ENCODE measurements at places on chromosomes 5 and 9.

DNA sequence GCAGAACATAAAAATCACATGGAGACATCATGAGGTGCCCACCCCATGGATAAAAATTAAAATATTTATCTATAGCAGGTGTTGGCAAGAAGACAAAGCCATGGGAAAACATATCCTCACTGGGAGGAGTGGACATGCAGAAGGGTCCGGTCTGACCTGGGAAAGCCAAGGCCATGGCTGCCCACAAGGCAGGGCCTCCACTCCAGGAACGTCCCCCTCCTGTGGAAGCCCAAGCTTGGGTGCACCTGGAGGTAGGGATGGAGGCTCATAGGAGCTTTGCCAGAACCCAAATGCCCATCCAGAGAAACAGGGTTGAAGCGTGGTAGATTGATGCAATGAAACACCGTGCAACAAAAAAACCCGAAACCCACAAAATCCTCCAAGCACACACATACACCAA, 81.4 kb upstream of the COL5A1 start:
- DNase-seq, result no peak

GRCh38 chr9:109910671-109911518, 130.9 kb downstream of the PALM2AKAP2 start:
- no peak for DNase-seq

GRCh38 chr9:120692901-120693699, 21.2 kb downstream of the MEGF9 start:
- no peak for DNase-seq

DNA sequence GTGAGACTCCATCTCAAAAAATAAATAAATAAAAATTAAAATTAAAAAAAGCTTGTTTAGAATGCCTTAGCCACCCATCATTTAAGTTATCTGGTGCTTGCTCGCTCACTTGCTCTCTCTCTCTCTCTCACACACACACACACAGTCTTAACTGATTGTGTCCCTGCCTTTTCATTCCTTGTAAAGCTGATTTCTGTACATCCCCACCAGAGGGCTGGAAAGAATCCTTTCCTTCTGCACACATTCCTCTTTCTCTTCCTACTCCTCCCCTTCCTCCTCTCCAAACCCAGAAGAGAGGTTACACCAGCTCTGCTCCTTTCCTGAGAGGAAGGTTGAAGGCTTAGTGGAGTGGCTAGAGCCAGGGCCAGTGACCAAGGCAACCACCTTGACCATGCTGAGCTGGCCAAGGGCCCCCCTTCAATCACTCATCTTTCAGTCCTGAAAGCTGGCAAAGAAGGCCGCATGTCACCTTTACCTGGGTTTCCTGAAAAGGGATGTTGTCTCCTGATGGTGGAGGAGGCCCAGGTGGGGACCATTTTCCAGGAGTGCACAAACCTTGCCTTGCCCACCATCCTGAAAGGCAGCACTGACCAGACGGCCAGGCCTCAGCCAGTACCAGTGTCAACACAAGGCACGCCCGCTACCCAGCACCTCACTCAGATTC, 25.6 kb downstream of the STK10 start:
- no peak for DNase-seq

- DNase-seq, result no peak
Observed at GRCh38 chr5:133307275-133307674, 255.5 kb downstream of the HSPA4 start.

GRCh38 chr5:169354921-169355320, 54.0 kb upstream of the SLIT3 start:
- no peak for DNase-seq

GRCh38 chr9:128124873-128125579, 2.5 kb downstream of the PTGES2 start:
- no peak for DNase-seq

DNA sequence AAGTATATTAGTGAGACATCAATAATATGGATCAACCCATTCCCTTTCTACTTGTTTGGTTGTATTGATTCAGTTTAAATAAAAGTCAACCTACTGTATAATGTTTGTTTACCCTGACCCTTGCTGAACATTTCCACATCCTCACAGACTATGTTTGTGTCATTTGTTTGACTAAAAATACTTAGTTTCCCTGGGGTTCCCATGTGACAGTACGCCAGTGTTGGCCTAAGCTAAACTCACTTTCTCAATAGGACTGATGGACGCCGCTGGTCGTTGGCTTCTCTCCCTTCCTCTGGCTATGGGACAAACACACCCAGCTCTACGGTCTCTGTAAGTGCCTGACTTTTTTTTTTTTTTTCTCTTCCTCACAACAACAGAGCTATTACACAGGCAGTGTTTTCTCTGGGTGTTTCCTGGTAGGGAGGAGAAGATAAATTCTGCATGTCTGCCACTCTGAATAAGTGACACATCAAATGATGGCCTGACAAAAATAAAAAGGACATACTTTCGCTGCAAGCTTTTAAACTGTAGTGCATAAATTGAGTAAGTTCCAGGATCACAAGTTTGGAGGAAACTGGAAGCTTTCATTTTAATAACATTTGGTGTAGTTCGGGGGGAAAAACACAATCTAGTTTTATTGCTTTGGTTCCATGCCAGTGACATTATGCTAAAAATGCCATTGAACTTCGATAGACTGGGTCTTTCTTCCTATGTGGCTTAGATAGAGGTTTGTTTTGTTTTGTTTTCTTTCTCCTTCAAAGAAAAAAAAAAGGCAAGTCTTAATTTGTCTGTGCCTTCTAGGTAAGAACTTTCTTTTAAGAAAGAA, 101.0 kb downstream of the CD180 start:
- no peak for DNase-seq

DNA sequence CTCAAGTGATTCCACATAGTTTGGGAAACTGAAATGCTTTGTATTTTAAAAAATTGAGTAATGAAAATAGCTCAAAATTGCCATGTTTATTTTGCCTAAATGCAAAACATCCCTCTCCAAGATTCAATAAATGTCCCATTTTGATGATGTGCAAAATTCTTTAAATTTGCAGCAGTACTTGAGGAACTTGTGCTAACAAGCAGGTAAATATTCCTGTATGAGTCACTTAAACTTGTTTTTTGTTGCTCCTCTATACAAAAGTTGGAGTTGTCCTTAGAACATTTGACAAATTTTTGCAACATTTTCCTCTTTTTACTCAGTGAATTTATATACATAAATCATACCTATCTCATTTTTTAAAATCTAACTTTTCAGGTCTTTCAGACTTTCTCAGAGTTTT, 280.2 kb downstream of the CDH12 start:
- DNase-seq, result no peak

- DNase-seq, result no peak
Observed at GRCh38 chr5:135222171-135222681, 176.8 kb downstream of the MACROH2A1 start.

DNA sequence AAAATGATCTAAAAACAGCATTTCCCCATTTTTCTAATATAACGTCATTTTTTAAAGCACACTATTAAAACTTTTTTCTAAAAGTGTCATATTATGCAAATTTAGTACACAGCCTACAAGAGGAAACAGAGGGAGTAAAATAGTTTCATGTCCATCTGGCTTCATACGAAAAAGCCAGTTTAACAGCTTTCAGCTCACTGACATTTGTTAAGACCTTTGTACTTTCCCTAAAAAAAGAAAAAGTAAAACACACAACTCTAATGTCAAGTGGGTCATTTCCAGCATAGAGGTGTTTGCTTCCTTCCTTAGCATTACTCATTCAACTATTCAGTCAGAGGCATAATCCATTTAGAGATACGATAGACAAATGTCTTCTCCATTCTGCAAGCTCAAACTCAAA, 49.4 kb downstream of the ABHD17B start:
- DNase-seq, result no peak

- DNase-seq, result no peak
Observed at GRCh38 chr9:73118898-73119554, 32.6 kb upstream of the ANXA1 start.

DNA sequence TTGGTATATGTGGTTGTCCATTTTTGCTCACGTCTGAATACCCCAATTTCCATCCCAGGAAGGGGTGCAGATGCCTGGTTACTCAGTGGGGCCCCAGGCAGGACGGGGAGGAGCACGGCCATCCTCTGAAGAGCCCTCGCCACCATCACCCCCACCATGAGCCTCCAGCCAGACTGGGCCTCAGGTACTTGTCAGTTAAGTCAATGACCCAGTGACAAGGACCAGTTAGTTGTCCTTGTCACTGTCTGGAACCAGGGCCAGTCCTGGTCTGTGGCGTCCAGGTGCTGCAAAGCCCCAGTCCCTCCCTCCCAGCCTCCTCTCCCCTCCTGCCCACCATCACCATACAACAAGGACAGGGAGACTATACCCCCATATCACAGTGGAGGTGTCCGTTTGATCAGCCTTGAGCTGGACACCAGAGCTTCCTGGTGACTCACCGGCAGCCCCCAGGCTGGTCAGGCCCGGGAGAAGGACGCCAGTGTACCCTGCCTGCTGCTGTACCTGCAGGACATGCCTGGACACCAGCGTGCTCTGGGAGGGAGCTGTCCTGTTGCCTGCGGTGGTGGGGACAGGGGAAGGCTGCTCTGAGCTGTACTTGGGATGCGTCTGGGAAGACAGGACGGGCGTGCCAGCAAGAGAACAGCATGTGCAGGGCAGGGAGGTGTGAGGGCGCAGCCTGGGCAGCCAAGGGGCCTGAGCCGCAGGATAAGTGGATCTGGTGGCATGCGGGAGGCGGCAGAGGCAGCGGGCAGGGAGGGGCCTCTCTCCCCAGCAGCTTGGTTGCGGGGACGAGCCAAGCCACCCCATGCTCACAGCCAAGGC, 32.6 kb upstream of the TTLL11 start:
- no peak for DNase-seq

DNA sequence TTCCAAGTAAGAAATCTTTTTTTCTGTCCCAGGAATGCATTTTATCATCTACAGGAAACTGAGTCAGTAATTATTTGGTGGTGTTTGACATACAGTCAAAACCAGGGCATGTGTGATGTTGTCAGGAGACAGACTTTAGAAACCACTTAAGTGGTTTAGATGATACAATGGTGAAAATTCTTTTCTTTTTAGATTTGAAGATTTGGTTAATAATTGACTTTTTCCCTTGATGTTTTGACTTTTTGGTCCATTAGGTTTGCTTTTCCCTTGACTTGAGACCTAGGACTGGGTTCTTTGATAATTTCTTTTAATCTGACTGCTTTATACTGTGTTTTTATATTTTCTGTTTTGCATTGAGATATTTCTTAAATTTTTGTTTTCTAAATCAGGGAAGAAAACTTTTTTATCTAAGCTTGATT, 85.2 kb downstream of the RASGRF2 start:
- no peak for DNase-seq

GRCh38 chr5:151758141-151758429, 346 bp downstream of the ATOX1 start:
- DNase-seq, result no peak

DNA sequence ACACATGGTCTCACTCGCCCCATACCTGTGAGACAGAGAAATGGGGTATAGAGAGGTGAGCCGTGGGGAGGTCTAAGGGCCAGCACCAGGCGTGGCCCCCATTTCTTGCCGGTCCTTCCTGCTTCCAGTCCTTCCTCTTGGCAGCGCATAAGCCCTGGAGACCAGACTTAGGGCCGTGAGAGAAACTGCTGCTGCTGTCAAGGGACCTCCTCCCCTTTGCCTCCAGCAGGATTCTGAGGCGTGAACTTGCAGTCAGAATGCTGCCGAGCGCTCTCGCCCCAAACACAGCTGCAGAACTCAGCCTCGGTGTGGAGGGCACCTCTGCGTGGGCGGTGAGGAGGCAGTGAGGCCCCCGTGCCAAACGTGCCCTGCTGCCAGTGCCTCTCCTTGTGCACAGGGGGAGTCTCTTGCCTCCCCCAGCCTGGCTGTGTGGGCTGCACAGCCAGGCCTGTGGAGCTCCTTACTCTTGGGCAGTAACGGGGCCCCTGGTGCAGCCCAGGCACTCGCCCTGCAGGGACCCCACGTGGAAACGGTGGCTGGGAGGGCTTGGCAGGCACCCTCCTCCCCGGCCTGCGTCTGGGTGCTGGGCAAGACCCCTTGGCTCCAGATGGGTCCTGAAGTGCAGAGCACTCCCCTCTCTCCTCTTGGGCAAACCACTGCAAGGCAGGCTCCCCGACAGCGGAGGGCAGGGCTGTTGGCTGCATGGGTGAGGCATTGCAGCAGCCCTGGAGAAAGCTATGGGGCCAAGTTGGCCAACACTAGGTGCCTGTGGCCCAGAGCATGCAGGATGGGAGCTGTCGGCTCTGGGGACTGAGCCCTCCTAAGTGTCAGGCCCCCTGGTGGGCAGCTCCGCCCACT, 85.4 kb downstream of the RXRA start:
- DNase-seq, result no peak

GRCh38 chr5:153081385-153081784, 409.1 kb upstream of the GRIA1 start:
- DNase-seq, result no peak

DNA sequence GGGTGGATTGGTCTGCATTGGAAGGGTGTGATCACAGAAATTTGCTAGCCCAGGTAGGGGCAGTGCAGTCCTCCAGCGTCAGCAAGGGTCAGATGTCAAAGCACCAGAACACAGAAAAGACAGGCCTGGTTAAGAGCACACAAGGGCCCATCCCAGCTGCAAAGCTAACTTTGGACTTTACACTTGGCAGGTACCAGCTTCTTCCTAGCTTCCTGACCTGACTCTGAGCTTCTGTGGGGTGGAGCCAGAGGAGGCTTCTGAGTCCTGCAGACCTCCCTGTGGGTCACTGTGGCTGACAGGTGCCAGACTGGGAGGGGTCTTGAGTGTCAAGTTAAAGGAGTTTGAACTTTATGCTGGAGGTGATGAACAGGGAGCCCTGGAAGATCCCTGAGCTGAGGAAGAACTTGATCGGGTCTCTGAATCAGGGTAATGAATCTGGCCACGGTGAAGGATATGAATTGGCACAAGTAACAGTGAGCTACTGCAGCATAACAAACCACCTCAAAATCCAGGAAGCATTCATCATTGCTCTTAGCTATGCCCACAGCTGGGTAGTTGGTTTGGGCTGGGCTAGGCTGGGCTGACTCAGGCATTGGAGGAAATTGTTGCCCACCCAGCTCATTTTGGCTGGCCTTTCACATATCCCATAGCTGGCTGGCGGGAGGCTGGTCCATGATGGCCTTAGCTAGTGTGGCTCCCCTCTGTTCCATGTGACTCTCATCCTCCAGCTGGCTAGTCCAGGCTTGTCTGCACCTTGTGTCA, 63.4 kb downstream of the BARX1 start:
- no peak for DNase-seq

GRCh38 chr9:117414220-117414905, 494 bp downstream of the ASTN2 start:
- DNase-seq, result no peak

DNA sequence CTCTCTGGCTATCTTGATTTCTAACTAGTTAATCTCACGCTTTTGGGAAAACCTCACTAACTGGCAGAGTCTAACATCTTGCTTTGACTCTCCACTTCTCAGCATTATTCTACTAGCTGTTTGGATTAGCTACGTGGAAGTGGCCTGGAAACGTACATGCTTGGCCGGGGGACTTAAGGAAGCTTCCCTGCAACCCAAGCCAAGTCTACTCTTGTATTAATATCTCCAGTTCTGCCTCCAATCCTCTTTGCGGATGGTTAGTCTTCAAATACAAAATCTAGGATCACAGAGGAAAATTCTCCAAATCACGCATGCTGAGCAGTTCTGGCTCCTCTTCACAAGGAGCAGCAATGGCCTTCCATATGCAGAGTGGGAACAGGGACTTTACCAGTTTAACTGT, 51.8 kb upstream of the RETREG1 start:
- no peak for DNase-seq

GRCh38 chr9:123727332-123727731, 202.6 kb downstream of the DENND1A start:
- no peak for DNase-seq

- no peak for DNase-seq
Observed at GRCh38 chr5:122844136-122844909, 1.1 kb upstream of the SNX24 start.

Measured in activated CD4-positive, alpha-beta T cell treated with anti-CD3 and anti-CD28 coated beads for 1 hour (primary cell).